Posterior vena cava (tissue), 2 donors: ENCODE measurements at places on chromosomes 2 and 18. TPM values are rescaled to one million over a fixed set of nuclear protein-coding genes. Genes with fewer than 3 reads are reported as not detected.

The OTOS gene
- not detected for total RNA-seq

The MAPK4 gene
- total RNA-seq, result 26.8 TPM

The TDRD15 gene
- total RNA-seq, result 0.05 TPM

The RIT2 gene
- total RNA-seq, result not detected

The METTL8 gene
- total RNA-seq, result 19.8 TPM

The CCDC74B gene
- 1.4 TPM for total RNA-seq

The DNER gene
- total RNA-seq, result 0.67 TPM

The FKBP1B gene
- 5.9 TPM for total RNA-seq

The FSHR gene
- not detected for total RNA-seq

The EXOC6B gene
- 48.2 TPM for total RNA-seq

The DCC gene
- 3.2 TPM for total RNA-seq

The SERPINB10 gene
- total RNA-seq, result not detected

The GCFC2 gene
- 21.3 TPM for total RNA-seq

The TTC27 gene
- 13.6 TPM for total RNA-seq

GRCh38 chr18:35409911-35410310, 32.8 kb upstream of the ZNF396 start:
- no peak for DNase-seq

- DNase-seq, result no peak
Observed at GRCh38 chr2:195407783-195408182, 249.2 kb upstream of the SLC39A10 start.

DNA sequence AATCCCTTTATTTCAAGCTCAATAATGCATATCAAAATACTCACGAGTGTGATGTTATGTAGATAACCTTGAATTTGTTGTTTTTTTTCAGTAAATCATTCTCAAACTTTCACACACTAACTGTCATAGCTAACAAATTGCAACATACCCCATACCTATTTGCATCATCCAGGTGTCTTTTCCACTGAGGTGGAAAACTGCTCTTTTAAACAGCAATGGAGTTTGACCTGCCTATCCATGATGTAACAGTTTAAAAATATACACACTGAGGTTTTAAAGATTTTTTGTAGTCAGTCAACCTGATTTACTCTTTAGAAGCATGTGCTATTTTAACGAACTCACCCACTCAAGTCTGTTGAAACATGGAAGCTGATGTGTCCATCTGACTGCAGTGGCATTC, 298.7 kb downstream of the RND3 start:
- DNase-seq, result no peak

- no peak for DNase-seq
Observed at GRCh38 chr2:224209555-224210285, 170.6 kb upstream of the SERPINE2 start.

DNA sequence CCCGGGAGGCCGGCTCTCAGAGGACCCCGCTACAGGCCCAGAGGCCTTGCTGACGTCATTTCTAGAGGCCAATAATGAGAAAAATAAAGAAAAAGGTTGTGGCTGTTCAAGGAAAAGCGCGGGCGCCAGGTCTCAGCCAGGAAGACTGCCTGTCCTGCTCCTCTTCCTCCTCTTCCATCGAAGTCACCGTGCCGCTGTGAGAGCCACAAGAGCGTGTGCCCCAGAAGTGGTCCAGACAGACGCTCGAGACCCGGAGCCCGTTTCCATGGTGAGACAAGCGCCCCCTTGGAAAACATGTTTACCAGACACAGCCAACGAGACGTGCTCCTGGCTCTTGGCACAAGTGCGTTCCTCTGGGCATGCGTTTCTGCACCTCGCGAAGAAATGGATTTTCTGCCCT, 210.5 kb downstream of the HDAC4 start:
- peak; percentile 61 for DNase-seq

DNA sequence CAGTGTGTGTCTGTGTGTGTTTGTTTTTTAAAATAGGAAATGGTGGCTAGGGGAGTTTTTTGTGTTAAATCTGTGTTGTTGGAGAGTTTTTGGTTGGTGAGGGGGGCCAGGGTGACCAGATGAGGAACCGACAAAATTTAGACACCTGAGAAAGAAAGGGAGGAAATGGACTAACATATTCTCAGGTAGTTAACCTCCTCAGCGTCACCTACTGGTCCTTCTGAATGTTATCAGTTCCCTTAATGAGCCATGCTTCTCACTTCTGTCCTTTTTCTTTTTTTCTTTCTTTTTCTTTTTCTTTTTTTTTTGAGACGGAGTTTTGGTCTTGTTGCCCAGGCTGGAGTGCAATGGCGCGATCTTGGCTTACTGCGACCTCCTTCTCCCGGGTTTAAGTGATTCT, 107.0 kb downstream of the FMNL2 start:
- DNase-seq, result no peak

- no peak for DNase-seq
Observed at GRCh38 chr2:42298996-42299754, 61.8 kb downstream of the COX7A2L start.

GRCh38 chr2:651951-652373, 25.2 kb downstream of the TMEM18 start:
- DNase-seq, result no peak

DNA sequence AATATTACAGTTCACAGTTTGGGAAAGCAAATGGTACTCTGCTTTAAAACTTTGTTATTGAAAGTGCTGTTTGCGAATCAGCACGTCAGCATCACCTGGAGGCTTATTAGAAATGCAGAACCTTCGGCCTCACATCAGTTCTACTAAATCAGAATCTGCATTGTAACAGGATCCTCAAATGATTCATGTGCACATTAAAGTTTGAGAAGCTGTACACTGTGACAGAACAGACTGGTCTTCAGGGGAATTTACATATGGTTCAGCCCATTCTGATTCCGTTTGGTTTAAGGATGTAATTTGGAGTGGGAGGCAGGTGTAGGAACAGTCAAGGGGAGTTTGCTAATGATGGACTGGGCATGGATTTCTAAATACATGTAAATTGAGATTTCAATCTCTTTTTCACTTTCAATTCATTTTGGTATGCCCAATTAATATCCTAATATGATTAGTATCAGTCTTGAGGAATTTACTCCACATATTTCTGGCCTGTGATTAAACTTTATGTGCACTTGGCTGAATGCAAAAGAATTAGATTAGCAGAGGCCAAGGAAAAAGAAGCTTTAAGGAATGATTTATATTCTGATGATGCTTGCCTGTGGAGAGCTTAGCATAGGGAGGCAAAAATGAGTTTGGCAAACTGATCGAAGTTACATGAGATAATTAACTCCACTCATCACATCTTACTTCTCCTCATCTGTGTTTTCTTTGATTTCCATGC, 248.8 kb downstream of the XIRP2 start:
- no peak for DNase-seq

- DNase-seq, result no peak
Observed at GRCh38 chr2:171655586-171655985, 31.7 kb upstream of the DYNC1I2 start.

GRCh38 chr2:63755965-63756364, 85.7 kb upstream of the UGP2 start:
- DNase-seq, result no peak

GRCh38 chr2:149421791-149422190, 91.4 kb downstream of the LYPD6 start:
- no peak for DNase-seq

- no peak for DNase-seq
Observed at GRCh38 chr2:12074126-12074844, 327.9 kb downstream of the LPIN1 start.

GRCh38 chr18:68461481-68462018, 253.4 kb downstream of the TMX3 start:
- DNase-seq, result no peak

DNA sequence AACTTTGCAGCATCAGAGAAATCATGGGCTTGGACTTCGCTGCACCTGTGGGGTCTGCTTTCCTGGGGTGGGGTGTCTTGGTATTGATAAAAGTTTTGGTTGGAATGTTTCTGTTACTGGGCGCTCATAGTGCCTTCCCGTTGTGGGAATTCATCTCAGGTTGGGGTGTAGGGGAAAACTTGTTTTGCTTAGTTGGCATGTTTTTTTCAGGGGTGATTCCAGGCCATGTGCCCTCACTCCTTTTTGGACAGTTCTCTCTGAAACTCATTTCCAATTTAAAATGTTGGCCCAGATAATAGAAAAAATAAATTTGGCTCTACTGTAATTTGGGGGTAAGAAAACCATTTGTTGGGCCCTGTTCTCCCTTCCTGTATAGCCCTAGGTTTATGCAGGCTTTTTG, 1.5 kb downstream of the LTBP1 start:
- no peak for DNase-seq

DNA sequence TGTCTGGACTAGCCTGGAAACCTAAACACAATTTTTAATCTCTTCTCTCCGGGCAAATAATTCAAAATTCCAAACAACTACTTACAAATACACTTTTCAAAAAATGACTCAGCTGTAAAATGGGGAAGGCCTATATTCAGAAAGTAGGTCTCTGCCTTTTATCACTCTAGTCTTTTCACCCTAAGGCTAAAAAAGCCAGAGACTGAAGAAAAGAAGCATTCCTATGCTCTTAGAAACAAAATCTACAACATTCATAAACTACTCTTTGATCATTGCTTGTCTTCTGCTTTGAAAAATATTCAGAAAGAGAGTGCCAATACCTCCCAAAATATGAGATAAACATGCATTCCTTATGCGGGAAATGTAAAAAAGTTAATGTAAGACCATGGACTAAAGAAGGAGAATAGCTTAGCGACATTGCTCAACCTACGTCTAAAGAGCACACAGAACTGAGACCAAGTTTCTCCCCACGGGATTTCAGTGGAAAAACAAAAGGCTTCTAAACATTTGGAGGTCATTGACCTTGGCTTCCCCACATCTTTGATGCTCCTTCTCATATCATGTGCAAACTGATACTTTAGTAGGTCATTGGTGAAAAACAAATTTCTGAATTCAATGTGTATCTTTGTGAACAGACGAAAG, 74.4 kb upstream of the EPB41L3 start:
- no peak for DNase-seq

DNA sequence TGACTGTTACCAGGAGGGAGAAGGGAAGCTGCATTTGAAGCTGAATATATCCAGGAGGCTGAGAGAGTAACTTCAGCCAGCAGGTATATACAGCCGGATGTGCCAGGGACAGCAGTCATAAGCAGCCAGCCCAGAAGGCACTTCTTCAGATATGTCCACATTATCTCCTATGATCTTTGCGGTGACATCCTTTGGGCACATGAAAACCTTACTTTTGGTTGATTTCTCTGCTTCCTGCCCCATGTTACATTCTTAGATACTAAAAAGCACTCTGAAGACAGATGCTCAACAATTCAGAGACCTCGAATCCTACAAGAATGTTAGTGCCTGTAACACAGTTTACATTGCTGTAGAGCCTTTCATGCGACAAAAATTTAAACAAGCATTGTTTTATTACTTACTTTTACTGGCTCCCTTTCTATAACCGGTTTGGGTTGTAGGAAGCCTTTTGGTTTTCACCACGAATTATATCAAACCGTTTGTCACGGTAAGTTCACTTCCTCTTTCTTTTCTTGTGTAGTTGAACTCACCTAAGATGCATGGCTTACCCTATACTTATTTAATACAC, 50.3 kb upstream of the TLK1 start:
- DNase-seq, result no peak

- no peak for DNase-seq
Observed at GRCh38 chr2:241542278-241542605, 16.3 kb upstream of the BOK start.

GRCh38 chr2:188315750-188316149, 24.1 kb downstream of the GULP1 start:
- no peak for DNase-seq

GRCh38 chr18:24633121-24633520, 172.7 kb downstream of the HRH4 start:
- no peak for DNase-seq

DNA sequence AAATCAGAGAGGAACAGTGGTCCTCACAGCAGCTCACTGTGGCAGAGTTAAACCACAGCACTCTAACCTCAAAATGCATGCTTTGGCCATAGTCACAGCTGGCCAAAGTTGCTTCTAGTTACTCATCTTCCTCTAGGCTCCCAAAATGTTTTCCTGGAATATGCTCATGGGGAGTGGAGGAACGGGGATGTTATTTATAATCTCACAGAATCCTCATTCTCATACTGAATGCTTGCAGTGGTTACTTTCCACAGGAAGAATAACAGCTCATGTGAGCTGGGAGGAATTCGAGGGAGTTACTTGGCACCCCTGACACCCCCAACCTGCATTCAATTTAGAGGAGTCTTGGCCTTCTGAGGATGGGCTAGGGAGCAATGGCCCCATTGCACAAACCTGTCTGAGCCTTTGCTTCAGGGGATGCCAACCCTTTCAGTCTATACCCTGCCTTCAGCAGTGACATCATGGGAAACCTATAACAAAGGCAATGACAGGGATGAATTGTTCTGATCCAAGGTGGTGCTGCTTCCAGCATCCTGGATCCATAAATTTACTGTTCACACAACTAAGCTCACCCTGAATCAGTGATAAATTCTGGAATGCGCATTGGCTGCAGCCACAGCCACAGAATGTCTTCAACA, 22.4 kb upstream of the CCBE1 start:
- no peak for DNase-seq

- no peak for DNase-seq
Observed at GRCh38 chr2:33363325-33364298, 112.8 kb upstream of the RASGRP3 start.

DNA sequence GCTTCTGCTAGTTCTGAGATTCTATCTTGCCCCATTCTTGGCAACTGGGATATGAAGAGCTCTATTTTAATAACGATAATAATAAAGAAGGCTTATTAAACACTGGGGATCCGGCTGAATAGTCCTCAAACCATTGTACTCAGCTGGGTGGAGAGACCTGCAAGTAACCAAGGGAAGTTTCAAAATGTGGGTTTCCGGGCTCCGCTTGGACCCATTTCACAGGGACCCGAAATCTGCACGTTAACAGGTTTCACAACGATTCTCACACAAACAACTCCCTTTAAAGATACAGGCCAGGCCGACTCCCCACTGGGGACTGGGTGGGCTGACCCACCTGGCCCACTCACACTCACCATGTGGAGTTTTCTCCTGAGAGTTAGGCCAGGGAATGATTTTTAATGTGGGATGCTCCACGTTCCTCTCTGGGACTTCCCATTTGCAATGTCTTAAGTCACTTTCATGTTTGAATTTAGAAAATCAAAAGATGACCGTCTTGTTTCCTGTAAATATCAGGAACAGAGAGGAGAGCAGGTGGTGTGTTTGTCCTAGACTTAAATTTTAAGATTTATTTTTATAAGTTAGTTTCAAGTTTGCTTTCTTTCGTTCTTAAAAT, 96.3 kb downstream of the SH3RF3 start:
- no peak for DNase-seq
